Left renal pelvis (tissue), 4 donors: ENCODE measurements at places on chromosomes 3 and 15. TPM values are rescaled to one million over a fixed set of nuclear protein-coding genes. Genes with fewer than 3 reads are reported as not detected.

CGNL1 gene
- polyA plus RNA-seq = 61.0 TPM

DUSP7 gene
- 14.3 TPM for polyA plus RNA-seq

VIPR1 gene
- 3.2 TPM for polyA plus RNA-seq

GRCh38 chr15:58302832-58303231, 129.0 kb upstream of the LIPC start:
- DNase-seq = no peak

- DNase-seq = no peak
Measured at GRCh38 chr3:61452535-61453090, 108.8 kb upstream of the PTPRG start.

- no peak for DNase-seq
Measured at GRCh38 chr15:46941241-46941640, 776.1 kb upstream of the SEMA6D start.

DNA sequence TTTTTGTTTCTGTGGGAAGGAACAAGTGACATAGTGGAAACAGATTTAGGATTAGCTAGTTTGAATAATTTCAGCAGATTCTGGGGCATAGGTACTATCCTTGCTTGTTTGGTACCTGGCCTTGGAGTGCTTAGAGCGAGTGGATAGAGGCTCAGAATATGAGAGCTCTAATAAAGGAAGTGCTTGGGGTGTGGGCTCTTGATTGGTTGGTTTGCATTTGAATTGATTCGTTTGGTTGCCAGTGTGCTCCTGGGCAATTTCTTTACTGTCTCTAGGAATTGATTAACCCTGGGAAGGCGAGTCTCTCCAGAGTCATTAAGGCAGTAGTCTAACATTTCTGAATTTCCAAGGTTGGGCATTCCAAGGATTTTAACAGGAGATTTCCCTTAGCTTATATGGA, 98.0 kb downstream of the DTWD1 start:
- DNase-seq = no peak

DNA sequence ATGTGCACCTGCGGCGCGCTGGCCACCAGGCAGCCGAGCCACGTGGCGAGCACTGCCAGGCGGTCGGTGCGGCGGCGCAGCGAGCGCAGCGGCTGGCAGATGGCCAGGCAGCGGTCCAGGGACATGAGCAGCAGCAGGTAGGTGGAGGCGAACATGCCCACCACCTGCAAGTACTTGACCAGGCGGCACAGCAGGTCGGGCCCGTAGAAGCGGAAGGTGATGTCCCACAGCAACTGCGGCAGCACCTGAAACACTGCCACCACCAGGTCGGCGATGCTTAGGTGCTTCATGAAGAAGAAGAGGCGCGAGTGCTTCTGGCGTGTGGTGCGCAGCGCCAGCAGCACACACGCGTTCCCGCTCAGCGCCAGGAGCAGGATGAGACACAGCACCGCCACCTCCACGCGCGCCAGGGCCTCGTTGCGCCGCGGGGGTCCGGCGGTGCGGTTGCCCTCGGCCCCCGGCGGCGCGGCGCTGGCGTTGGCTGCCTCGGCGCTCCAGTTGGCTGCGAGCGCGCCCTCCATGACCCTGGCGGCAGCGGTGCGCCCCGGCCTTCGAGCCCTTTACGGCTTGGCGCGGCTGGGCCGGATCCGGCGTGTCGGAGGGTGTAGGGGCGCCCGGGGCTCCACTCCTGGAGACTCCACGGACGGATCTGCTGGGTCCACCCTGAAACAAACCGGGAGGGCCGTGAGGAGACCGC, 1.6 kb downstream of the OXTR start:
- no peak for DNase-seq
